ENCODE measurements at places on chromosomes 3 and 15.

- no peak for DNase-seq
These were observed 31.5 kb downstream of the SLC41A3 start for GRCh38 chr3:126052196-126053058.

- no peak for DNase-seq
These were observed 11.8 kb upstream of the CCR8 start for GRCh38 chr3:39317571-39318169.

GRCh38 chr3:138960417-138960852 lies 13.4 kb downstream of the FOXL2NB start:
- no peak for DNase-seq

DNA sequence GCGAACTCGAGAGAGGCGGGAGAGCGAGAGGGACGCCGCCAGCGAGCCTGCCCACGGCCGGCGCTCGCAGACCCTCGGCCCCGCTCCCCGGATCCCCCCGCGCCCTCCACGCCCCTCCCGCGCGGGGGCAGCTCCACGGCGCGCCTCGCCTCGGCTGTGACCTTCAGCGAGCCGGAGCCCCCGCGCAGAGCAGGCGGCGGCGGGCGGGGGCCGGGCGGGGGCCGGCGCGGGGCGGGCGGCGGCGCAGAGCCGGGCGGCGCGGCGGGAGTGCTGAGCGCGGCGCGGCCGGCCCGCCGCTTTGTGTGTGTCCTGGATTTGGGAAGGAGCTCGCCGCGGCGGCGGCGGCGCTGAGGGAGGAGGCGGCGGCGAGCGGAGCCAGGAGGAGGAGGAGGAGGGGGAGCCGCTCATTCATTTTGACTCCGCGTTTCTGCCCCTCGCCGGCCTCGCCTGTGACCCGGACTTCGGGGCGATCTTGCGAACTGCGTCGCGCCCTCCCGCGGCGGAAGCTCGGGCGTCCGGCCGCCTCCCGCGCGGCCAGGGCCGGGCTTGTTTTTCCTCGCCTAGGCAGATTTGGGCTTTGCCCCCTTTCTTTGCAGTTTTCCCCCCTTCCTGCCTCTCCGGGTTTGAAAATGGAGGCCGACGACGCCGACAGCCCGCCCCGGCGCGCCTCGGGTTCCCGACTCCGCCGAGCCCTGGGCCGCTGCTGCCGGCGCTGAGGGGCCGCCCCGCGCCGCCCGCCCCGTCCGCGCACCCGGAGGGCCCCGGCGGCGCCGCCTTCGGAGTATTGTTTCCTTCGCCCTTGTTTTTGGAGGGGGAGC lies 524 bp downstream of the IGF1R start:
- peak; percentile 13 for DNase-seq

DNA sequence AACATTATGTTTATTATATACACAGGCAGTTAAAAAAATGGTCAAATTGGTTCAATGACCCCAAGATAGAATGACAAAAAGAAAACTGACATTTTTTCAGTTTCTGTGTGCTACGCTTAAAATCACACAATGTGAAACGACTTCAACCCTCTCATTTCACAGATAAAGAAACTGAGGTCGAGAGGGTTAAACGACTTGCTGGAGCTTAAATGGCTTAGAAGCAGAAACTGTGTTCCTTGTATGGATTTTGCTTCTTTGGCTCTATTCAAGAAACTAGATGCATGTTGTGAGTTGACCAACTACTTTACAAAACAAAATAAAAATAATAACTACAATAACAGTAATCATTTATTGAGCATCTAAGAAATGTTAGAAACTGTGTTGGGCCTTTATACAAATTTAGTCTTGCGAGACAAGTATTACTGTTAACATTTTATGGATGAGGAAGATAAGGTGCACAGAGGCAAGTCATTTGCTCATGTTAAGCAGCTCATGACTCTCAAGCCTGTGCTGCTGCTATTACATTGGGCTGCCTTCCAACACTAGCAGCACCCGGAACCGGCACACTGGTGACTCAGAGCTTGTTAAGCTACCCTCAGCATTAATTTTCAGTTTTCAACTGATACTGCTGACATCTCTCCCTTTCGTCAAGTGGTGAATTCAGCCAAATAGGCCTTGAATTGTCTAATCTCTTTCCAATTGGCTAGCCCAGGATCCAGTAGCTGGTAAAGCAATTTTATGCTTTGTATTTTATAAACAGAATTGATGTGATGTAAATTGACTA lies 487.6 kb downstream of the NAALADL2 start:
- DNase-seq: no peak

DNA sequence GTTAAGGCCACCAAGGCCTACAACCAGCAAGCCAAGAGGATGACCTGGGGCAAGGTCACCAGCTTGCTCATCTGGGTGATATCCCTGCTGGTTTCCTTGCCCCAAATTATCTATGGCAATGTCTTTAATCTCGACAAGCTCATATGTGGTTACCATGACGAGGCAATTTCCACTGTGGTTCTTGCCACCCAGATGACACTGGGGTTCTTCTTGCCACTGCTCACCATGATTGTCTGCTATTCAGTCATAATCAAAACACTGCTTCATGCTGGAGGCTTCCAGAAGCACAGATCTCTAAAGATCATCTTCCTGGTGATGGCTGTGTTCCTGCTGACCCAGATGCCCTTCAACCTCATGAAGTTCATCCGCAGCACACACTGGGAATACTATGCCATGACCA lies 3.6 kb downstream of the CXCR6 start:
- no peak for DNase-seq

DNA sequence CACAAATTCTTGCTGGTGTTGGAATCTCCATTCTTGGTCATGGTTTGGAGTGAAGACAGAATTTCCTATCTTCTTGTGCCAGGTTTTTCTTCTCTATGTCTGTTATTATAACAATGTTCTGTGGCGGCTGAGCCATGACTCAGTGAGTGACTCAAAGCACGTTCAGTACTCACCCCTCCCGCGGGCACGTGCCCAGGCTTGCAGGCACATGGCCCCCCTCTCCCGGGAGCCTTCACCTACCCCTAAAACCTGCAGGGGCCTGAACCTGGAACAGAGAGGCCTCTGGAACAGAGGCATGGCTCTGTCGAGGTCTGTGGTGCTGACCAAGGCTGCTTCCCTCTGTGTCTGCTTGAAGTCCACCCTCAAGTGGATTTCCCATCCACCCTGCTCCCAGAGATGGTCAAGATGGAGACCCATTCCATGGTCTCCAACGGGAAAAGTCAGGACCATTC lies 27.6 kb downstream of the PLXNB1 start:
- DNase-seq: no peak

- no peak for DNase-seq
These were observed 153.2 kb upstream of the GPR149 start for GRCh38 chr3:154583086-154583634.

GRCh38 chr3:30112902-30113484 lies 493.4 kb upstream of the TGFBR2 start:
- no peak for DNase-seq

Measured in activated T-helper 1 cell treated with Interleukin-2 at 50 U/mL for 16 hours (primary cell).